ENCODE measurements at places on chromosomes 3 and 15.
A peak's percentile ranks its signal among the peaks of the same experiment; 100 is the strongest.

DNA sequence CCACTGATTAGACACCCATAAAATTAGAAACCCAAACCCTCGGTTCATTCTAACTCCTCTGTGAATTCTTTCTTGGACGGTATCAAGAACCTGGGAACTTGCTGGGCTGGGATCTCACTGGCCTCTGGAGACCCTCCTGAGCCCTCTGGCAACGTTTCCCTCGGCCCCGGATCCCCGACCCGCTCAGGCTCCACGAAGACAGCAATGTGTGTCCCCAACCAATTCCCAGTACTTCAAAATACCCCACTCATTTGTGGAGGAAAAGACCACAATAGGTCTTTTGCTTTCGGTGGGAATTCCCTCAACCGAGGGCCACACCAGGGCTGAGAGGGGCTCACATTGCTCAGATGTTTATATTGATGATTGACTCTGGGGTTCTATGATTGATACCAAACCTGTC, 117.9 kb upstream of the PRR20G start:
- DNase-seq, result no peak

DNA sequence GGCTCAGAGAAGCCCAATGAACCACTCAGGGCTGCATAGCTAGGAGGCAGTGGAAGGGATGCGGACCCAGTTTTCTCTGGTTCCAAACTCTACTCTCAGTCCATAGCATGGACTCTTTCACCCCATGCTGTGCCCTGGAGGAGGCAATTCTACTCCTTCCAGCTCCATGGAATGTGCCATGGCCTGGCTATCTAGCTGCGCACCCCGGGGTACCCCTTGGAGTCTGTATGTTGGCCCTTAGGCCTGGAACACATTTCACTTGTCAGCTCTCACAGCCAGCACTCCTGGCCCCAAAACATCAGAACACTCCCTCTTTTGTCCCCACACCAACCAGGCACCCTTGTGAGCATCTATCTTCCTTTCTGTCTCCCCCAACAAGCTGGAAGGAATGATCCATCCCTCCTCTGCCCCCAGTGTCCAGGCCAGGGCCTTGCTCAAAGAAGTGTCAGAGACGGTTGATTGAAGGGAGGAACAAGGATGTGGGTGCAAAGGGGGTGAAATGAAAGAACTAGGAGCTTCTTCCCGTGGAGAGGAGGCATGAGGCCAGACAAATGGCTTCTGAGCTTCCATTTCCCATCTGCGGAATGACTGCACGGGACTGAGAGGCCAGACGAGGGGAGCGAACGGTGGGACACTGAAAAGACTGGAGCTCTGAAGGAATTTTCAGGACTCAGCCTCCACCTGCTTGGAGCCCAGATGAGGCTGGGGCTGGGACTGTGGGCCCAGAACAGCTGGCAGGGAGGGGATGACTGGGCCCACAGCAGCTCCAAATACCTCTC, 2.8 kb downstream of the PRSS50 start:
- no peak for DNase-seq

DNA sequence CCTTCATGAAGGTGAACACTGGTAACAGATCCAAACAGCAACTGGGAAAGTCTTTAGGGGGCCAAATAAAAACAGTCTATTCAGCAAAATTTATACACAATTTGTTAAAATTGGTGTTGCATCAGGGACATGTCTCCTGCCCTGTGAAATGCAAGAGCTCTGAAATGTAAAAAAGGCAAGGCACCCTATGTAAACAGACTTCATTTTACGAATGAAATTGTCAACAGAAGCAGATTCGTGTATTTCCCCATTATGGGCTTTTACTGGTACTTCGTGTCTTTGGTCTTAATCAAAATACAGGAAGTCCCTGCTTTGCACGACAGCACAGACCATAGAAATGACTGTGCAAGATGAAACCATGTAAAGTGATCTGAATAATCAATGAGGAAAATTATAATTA, 127.3 kb upstream of the THBS1 start:
- no peak for DNase-seq

DNA sequence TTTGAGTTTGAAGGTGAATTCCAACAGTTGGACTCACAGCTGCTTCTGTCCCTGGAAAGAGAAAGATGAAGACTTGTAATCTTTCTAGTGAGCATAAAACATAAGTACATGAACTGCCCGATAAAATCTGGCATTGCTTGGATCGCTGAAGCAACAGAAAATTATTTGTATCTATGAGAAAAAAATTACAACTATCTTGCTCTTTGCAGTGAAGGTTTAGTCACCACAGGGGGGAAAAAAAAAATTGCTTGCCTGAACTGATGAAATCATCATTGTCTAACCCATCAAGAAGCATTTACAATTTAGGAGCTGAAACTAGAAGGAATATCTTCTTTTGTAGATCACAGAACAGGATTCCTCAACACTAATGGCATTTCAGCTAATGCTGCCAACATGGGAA, 20.0 kb downstream of the TMEM207 start:
- no peak for DNase-seq

- DNase-seq, result no peak
Observed at GRCh38 chr3:103923907-103924306, 1442.8 kb upstream of the ALCAM start.

- DNase-seq, result no peak
Observed at GRCh38 chr15:85282504-85283115, 97.8 kb upstream of the AKAP13 start.

DNA sequence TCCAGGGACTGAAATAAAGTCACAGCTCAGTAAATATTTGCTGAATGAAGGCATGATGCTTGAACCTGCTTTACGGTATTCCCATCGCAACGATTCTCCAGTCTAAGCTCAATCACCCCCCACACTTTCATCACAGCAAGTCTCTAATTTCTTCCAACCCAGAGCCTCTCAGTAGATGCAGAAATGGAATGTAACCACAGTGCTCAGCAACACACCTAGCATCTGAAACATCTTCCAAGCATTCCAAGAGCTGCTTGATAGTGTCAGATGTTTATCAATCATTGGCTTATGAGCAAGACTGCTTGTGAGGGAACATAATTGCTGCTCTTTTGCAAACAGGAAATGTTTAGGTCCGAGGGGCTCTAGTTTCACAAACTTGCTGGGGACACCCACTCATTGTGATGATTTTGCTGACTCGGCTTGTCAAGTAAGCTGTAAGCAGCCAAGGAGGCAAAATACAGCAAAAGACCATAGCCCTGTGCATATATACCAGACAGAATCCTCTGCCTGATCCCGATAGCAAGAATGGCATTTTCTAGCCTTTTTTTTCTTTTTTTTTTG, 751.2 kb downstream of the NR2F2 start:
- DNase-seq, result no peak

- no peak for DNase-seq
Observed at GRCh38 chr15:91291673-91292072, 191.6 kb downstream of the SV2B start.

GRCh38 chr15:32956006-32956405, 238.2 kb downstream of the GREM1 start:
- no peak for DNase-seq

GRCh38 chr15:49809894-49810609, 189.2 kb downstream of the DTWD1 start:
- no peak for DNase-seq

DNA sequence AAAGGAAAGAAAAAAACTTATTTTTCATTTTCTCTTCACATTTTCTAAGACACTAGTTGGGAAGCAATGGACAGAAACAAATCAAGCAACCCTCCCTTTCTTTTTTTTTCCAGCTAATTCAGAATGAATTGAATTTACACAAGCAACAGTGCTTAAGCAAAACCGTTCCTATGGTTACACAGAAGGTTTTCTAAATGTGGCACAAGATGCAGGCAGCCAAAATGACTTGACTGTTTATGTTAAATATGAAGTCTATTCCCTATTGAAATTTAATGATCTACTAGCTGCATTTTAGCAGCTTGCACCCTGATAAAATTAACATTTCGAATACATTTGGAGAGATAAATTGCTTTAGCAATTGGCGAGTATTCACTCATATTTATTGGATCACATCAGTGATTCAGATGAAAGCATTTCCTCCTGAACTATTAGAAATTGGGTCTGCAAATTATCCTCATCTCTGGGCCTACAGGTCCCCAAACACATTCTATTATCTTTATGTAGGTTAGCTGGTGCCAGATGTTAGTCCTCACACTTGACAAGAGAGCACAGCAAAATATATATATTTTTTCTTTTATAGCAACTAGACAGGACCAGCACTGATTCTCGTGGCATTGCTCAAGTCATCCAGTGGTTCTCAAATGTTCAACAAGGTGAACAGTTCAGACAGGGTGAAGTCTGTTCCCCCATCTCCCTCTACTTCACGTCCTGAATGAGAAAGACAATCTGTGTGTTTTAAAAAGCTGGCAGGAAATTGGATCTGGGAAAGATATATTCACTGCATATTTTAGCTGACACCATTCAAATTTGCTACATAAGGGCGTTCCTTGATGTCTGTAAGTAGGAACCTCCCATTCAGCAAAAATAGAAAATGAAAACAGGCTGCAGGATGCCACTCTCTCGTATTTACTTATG, 463.6 kb upstream of the KCNMB2 start:
- no peak for DNase-seq

DNA sequence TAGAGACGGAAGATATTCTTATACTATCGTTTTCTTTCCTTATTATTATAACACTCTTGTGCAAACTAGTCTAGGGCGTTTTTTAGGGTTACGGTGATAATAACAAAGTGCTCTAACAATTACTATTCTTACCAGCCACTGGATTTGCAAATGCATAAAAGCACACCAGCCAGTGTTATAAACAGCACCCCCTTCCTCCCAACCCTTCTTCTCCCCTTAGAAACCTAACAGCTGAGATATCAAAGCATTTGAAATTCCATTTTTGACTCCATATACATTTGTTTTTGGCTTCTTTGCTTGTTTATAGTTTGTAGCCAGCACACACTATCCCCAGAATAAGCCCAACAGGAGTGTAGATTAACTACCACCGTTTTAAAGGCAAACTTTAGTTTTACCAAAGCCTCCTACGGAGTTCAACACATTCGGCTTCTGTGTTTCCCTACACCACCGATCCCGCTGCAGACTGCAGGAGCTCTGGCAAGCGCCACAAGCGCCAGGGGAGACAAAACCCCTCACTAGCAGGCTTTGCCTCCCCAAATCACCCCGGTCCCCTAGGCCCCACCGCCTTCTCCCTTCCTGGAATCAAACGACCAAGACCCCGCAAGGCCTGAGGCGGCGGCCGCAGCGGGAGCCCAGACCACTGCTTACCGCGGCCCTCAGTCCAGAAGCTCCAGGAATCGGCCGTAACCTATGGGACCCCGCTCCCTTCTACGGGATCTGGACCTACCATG, 461 bp downstream of the COPB2 start:
- DNase-seq, result peak; percentile 0

DNA sequence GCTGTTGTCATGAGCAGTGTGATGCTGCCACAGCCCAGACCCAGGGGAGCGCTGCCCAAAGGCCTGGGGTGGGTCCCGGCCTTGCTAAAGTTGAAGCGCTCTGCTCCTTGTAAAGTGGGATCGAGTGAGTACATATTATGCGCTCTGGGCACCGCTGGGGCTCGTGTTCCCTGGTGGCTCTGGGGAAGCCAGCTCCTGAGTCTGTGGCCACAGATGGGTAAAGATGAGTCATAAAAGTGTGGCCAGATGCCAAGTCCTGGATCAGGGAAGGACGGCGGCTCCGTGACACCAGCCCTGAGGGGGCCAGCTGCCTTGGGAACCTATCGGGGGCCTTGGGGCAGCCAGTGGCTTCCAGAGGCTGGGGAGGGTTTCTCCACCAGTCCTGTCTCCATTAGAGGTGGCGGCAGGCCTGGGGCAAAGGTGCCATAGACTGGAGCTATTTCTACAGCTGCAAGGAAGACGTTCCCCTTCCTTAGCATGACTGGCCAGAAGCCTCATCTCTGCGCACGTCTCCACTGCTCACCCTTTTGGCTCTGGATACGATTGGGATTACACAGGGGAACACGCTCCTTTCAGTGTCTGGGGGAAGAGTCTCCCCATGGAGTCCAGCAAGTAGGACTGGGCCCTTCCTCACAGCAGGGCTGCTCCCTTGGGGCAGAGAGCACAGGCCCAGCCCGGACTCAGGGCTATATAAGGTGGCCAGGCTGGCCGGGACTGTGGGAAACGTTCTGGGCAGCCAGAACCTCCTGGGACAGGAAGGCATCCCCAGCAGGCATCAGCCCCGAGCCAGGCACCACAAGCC, 1.2 kb upstream of the ITIH4 start:
- DNase-seq, result no peak

GRCh38 chr3:2082871-2083480, 15.7 kb upstream of the CNTN4 start:
- no peak for DNase-seq

- no peak for DNase-seq
Observed at GRCh38 chr3:112739252-112739965, 98.5 kb upstream of the CCDC80 start.

- no peak for DNase-seq
Observed at GRCh38 chr3:132638706-132639105, 20.9 kb downstream of the ACAD11 start.

DNA sequence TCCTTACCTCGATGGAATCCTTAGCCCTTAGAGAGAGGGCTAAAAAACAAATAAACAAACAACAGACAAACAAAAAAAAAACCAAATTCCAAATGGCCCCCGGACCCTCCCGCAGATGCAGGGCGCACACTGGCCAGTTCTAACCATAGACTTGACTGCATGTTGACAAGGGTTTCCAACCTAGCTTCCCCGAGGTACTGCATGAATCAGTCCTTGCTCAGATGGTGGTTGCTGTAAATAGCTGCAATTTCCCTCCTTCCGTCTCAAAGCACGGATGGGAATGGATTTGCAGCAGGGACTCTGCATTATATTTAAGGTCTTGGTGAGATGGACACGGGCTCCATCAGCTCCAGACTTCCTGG, 162.8 kb downstream of the CD47 start:
- DNase-seq, result no peak

DNA sequence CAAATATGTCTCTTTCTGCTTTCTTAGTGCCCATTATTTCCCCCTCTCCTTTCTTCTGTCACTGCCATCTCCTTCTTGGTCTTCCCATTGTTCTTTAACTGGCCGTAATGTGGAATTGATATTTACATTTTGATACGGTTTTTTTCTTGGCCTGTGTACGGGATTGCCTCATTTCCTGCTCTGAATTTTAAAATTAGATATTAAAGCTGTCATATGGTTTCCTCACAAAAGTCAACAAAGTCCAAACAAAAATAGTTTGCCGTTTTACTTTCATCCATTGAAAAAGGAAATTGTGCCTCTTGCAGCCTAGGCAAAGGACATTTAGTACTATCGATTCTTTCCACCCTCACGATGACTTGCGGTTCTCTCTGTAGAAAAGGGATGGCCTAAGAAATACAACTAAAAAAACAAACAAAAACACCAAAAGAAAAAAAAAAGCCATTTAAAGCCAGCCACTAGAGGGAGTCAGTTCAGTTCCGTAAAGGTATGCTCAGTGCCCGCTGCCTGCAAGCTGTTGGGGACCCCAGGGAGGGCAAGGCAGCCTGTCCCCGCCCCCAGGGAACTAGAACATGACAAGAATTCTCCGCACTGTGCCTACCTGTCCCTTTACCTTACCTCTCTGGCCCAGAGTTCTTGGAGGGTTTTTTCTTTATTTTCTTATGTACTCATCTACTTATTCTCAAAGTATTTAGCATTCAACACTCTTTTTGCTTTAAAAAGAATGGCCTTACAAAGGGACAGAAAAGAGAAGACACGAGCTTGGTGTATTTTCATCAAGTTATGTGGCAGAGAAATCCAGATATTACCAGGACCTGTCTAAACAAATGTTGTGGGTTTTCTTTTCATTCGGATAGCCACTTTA, 30.0 kb upstream of the NR2E3 start:
- no peak for DNase-seq

GRCh38 chr3:29705906-29706844, 425.3 kb downstream of the RBMS3 start:
- no peak for DNase-seq

Data from stimulated activated CD8-positive, alpha-beta memory T cell treated with anti-CD3 and anti-CD28 coated beads, Interleukin-4, amount 100 ng/mL, for 4 hours (primary cell).